ENCODE measurements at places on chromosomes 6 and 20.

DNA sequence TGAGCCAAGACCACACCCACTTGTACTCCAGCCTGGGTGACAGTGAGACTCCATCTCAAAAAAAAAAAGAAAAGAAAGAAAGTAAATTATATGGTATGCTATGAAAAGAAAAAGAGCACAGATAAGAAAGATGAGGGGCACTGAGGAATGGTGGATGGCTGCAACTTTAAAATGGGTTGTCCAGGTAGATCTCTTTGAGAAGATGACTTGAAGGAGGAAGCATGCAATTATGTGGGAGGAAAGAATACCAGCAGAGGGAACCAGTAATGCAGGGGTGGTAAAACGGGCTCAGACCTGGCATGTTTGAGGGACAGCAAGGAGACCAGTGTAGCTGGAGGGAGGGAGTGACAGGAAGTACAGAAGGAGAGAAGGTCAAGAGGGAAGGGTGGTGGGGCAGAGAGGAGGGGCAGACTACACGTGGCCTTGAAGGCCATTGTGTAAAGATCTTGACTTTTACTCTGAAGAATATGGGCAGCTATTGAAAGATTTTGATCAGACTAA is 22.3 kb downstream of the LINC00237 start:
- H3K27me3 ChIP-seq: peaks cover under 1% of the 10 kb centered on the region
- DNase-seq: no peak
- H3K36me3 ChIP-seq: no peaks in the 10 kb centered on the region
- no peak overlapping the region for H3K4me3 ChIP-seq
- no peak overlapping the region for H3K27ac ChIP-seq

- H3K27ac ChIP-seq: no peak overlapping the region
- H3K4me3 ChIP-seq: no peak overlapping the region
- H3K27me3 ChIP-seq: no peaks in the 10 kb centered on the region
These were observed 793.6 kb downstream of the TFAP2A start for GRCh38 chr6:9621276-9621675.

- no peaks in the 10 kb centered on the region for H3K36me3 ChIP-seq
- H3K4me3 ChIP-seq: no peak overlapping the region
- H3K4me1 ChIP-seq: no peaks in the 10 kb centered on the region
- H3K27ac ChIP-seq: no peak overlapping the region
- no peak for DNase-seq
These were observed 6.2 kb downstream of the CD93 start for GRCh38 chr20:23079926-23080325.

GRCh38 chr6:14540276-14540675 is 422.7 kb downstream of the CD83 start:
- no peak overlapping the region for H3K27ac ChIP-seq
- no peak overlapping the region for H3K4me3 ChIP-seq
- no peaks in the 10 kb centered on the region for H3K4me1 ChIP-seq
- no peaks in the 10 kb centered on the region for H3K27me3 ChIP-seq
- H3K36me3 ChIP-seq: no peaks in the 10 kb centered on the region

GRCh38 chr6:24919056-24919892 is 16.5 kb downstream of the RIPOR2 start:
- H3K27ac ChIP-seq: no peak overlapping the region
- no peaks in the 10 kb centered on the region for H3K4me1 ChIP-seq
- no peak overlapping the region for H3K4me3 ChIP-seq
- DNase-seq: no peak

DNA sequence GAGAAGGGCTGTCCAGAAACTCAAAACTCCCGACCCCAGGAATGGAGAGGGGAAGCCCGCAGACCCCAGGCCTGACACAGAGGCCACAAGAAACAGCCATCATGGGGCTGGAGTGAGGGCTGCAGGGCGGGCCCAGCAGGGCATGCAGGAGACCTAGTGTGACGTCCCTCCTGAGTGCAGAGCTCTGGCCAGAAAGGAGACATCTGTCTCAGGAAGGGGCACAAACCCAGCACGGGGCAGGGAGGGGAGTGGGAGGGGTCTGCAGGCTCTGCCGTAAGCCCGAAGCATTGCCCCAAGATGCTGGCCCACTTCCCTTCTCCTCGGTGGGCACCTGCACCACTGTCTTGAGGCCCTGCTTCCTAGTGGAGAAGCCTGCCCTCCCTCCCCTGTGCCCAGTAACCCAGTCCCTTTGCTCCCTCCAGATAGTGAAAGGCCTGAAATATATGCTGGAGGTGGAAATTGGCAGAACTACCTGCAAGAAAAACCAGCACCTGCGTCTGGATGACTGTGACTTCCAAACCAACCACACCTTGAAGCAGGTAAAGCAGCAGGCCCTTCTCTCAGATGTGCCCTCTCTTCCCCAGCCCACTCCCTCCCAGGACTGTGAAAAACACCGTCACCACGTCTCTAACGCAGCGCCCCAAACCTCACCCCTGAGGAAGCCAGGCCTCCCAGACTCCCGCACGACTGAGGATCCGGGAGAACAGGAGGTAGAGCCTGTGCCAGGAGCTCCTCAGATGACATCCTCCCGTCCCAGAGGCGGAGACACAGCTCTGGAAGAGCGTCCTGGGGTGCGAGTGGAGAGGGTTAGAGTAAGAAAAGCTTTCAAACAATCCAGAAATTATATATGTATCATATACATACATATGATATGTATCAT is 9.7 kb downstream of the CST7 start:
- no peaks in the 10 kb centered on the region for H3K27me3 ChIP-seq
- peak; percentile 14 for DNase-seq
- no peak overlapping the region for H3K27ac ChIP-seq
- H3K36me3 ChIP-seq: no peaks in the 10 kb centered on the region
- H3K4me1 ChIP-seq: no peaks in the 10 kb centered on the region
- no peak overlapping the region for H3K4me3 ChIP-seq

DNA sequence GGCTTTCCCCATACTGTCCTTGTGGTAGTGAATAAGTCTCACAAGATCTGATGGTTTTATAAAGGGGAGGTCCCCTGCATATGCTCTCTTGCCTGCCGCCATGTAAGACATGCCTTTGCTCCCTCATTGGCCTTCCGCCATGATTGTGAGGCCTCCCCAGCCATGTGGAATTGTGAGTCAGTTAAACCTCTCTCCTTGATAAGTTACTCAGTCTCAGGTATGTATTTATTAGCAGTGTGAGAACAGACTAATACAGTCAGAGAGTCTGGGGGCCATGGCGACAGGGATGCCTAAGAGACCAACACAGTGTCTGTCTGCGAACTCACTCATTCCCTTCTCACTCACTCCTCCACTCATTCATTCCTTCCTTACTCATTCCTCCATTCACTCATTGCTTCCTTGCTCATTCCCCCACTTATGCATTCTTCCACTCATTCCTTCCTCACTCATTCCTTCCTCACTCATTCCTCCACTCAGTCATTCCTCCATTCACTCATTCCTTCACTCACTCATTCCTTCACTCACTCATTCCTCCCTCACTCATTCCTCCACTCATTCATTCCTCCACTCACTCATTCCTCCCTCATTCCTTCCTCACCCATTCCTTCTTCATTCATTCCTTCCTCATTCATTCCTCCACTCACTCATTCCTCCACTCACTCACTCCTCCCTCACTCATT is 137.5 kb upstream of the AGPAT4 start:
- no peak overlapping the region for H3K4me3 ChIP-seq
- no peaks in the 10 kb centered on the region for H3K4me1 ChIP-seq
- H3K27ac ChIP-seq: no peak overlapping the region

GRCh38 chr6:149259753-149260152 is 57.8 kb upstream of the TAB2 start:
- no peak overlapping the region for H3K4me3 ChIP-seq
- no peaks in the 10 kb centered on the region for H3K27me3 ChIP-seq
- H3K36me3 ChIP-seq: no peaks in the 10 kb centered on the region

GRCh38 chr6:2804516-2804915 is 37.1 kb downstream of the SERPINB1 start:
- H3K27ac ChIP-seq: no peak overlapping the region
- H3K27me3 ChIP-seq: no peaks in the 10 kb centered on the region
- no peak for DNase-seq
- H3K4me3 ChIP-seq: no peak overlapping the region
- H3K4me1 ChIP-seq: peaks cover 1% of the 10 kb centered on the region

DNA sequence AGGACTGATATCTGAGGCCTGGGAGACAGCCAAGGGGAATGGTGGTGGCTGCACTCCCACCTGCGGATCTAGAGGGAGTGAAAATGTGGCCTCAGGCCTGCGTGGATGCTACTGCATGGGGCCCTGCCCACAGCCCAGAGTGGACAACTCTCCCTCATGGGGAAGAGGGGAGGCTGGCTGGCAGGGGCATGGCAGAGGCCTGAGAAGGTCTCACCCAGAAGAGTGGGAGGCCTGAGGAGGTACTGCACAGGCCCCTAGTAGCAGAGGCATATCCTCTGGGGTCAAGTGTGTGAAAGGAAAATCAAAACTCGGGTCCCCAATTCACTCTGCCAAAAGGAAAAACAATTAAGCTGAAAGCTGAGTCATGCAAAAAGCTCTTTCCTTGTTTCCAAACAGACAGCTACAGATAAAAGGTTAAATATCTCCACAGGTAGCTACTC is 158.2 kb downstream of the AKAP7 start:
- no peak overlapping the region for H3K4me3 ChIP-seq
- H3K27me3 ChIP-seq: no peaks in the 10 kb centered on the region
- no peaks in the 10 kb centered on the region for H3K4me1 ChIP-seq
- H3K36me3 ChIP-seq: no peaks in the 10 kb centered on the region
- no peak for DNase-seq

- H3K4me3 ChIP-seq: no peak overlapping the region
- DNase-seq: no peak
- H3K4me1 ChIP-seq: no peaks in the 10 kb centered on the region
- H3K27me3 ChIP-seq: no peaks in the 10 kb centered on the region
These were observed 83.3 kb downstream of the SOD2 start for GRCh38 chr6:159609652-159610178.

DNA sequence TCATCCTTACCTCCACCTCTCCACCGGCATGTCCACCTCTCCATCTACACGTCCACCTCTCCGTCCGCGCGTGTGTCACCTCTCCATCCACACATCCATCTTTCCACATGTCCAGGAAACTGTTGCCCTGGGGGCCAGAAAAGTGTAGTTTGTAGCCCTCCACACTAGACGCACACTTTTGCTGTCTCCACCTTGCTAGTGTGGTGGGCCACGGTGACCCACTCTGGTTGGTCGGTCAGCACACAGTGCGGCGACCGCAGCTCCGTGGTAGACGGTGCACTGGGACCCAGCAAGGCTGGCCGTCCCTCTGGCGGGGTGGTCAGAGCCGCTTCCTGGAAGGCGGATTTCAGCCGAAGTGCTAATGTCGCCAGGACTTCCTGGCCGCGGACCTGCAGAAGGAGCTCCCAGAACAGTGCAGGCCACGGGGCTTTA is 268.6 kb downstream of the DLL1 start:
- H3K4me1 ChIP-seq: peaks cover 11% of the 10 kb centered on the region
- H3K36me3 ChIP-seq: no peaks in the 10 kb centered on the region
- no peak overlapping the region for H3K27ac ChIP-seq
- no peak overlapping the region for H3K4me3 ChIP-seq
- no peak for DNase-seq
- peaks cover 11% of the 10 kb centered on the region for H3K27me3 ChIP-seq

DNA sequence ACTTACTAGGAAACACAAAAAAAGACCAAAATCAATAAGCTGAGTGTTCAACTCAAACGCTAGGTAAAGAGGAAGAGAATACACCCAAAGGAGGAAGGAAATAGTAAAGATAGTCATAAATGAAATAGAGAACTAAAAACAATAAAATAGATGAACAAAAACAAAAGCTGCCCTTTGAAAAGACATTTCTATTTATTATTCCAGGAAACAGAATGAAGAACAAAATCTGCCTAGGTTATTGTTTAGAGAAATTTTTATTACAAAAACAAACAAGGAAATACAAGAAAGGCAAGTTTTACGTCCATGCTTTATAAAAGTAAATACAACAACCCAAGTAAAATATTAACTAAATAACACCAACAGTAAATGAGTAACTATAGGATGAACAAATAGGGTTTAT is 20.1 kb downstream of the HLA-DMB start:
- no peaks in the 10 kb centered on the region for H3K27me3 ChIP-seq
- H3K4me3 ChIP-seq: no peak overlapping the region
- H3K36me3 ChIP-seq: no peaks in the 10 kb centered on the region
- no peaks in the 10 kb centered on the region for H3K4me1 ChIP-seq

GRCh38 chr6:89273816-89274215 is 41.3 kb downstream of the GABRR2 start:
- no peaks in the 10 kb centered on the region for H3K4me1 ChIP-seq
- DNase-seq: no peak
- H3K36me3 ChIP-seq: no peaks in the 10 kb centered on the region
- H3K4me3 ChIP-seq: no peak overlapping the region

- no peak overlapping the region for H3K27ac ChIP-seq
- H3K4me1 ChIP-seq: no peaks in the 10 kb centered on the region
- no peaks in the 10 kb centered on the region for H3K27me3 ChIP-seq
- H3K4me3 ChIP-seq: no peak overlapping the region
These were observed 89.4 kb downstream of the C6orf118 start for GRCh38 chr6:165220045-165220444.

DNA sequence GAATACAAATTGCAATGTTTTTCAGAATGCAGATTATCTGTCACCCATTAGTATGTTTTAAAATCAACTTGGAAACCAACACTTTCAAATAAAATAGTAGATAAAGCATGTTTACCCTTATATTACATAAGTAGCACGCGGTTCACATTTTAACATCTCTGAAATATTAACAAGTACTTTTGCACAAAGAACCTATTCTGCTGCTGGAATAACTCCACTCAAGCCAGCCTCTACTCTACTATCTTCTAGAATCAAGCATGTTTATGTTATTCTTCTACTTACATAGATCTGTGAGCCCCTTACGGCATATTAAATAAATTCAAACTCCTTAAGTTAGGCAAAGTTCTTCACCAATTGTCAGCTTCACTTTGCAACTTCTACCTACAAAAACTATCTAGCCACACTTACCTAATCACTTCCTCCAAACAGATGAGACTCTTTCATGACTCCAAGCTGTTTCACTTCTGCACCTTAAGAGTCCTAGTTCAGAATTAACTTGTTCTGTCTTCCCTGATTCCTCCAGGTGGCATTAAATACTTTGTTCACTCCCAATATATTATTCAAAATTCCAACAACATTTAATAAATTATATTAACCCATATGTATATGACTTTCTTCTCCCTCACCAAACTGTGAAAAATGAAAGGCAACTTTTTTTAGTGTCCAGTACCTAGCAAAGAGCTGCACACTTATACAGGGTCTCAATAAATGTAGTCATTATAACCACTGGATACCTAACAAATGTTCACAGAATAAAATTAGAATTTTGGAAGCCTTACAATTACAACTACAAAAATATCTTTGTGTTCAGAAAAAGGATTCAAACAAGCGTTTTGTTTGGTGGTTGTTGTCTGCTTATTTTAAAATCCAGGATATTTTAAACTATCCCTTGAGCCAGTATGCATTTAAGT is 12.1 kb downstream of the CEP85L start:
- no peak overlapping the region for H3K4me3 ChIP-seq
- no peak for DNase-seq
- H3K27ac ChIP-seq: no peak overlapping the region
- no peaks in the 10 kb centered on the region for H3K27me3 ChIP-seq
- H3K4me1 ChIP-seq: no peaks in the 10 kb centered on the region
- no peaks in the 10 kb centered on the region for H3K36me3 ChIP-seq

GRCh38 chr20:5279661-5280060 is 37.1 kb downstream of the PROKR2 start:
- no peaks in the 10 kb centered on the region for H3K36me3 ChIP-seq
- no peak overlapping the region for H3K4me3 ChIP-seq
- no peaks in the 10 kb centered on the region for H3K4me1 ChIP-seq
- no peaks in the 10 kb centered on the region for H3K27me3 ChIP-seq
- no peak for DNase-seq
